Astrocyte of the hippocampus (primary cell): ENCODE measurements at places on chromosomes 6 and 20.
A peak's percentile ranks its signal among the peaks of the same experiment; 100 is the strongest.

GRCh38 chr6:149041953-149042352, 275.6 kb upstream of the TAB2 start:
- no peak for DNase-seq

DNA sequence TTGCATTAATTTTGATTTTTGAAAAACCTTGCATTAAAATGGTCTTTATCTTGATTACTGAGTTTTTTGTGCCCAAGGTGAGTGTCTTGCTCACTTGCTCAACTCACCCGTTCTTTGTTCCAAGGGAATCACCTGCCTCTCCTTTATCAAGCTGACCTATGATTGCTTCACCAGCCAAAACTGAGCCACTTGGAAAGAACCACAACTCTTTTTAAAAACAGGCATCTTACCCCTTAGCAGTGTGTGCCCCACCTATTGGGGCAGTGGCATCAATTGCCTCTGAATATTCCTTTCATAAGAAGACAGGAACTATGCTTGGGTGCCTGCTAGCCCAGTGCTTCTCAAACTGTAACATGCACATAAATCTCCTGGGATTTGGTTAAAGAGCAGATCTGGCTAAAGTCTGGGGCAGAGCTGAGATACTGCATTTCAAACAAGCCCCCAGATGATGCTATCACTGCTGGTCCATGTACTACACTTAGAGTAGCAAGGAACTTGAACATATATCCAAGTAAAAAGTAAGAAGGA, 3.3 kb upstream of the STK38 start:
- DNase-seq = no peak

GRCh38 chr6:89612121-89612520, 26.4 kb downstream of the LYRM2 start:
- DNase-seq = peak; percentile 6

DNA sequence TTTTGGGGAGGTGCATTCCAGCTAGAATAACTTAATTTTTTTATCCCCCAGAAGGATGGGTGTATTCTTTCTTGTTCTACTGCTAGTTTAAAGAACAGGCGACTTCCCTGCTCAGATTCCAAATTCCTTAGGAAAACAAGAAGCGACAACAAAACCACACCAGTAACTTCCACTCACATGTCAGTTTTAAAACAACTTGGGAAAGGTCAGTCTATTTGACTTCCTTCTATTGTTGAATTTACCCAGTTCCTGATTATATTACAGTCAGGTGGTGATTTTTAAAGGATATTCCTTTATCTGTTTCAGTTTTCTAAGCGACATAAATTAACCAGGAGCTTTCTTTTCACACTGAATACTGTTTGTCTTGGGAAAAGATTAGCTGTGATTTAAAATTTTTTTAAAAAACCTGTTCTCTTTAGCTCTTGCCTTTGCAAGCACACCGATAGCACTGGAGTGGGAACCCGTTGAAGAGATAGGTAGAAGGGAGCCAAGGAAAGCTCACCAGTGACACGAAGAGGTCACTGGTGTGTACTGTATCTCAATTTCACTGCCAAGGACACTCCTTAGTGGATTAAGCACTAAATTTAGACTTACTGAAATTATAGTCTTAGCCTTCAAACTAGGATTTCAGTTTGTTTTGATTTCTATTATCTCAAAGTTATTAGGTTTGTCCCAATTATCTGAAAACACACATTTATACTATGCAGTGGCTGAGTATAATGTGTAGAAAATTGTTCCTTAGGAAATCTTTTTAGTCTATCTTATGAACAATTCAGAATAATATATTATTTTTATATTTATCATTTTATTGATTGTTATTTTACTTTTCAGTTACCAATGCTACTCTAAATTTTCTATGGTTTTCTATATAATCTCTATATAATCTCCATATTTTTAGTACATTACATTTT, 22.3 kb downstream of the MARCKS start:
- peak; percentile 91 for DNase-seq

DNA sequence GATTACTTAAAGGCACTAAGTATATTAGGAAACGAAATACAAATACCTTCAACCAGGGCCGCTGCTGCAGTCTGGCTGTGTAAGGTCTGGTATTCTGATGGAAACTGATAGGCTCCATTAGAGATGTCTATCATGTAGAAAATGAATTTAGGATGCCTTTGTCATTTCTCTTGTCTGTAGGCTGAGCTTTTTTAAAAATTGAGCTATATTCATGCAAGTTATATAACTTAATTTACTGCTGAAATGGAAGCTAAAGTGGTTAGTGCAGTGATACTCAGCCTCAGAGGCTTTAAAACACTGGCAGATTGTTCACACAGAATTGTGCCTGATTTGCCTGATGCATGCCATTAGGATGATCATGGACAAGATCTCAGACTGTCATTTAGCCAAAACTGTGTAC, 286.2 kb upstream of the QKI start:
- DNase-seq = no peak

GRCh38 chr6:101799531-101799930, 406.0 kb downstream of the GRIK2 start:
- no peak for DNase-seq

DNA sequence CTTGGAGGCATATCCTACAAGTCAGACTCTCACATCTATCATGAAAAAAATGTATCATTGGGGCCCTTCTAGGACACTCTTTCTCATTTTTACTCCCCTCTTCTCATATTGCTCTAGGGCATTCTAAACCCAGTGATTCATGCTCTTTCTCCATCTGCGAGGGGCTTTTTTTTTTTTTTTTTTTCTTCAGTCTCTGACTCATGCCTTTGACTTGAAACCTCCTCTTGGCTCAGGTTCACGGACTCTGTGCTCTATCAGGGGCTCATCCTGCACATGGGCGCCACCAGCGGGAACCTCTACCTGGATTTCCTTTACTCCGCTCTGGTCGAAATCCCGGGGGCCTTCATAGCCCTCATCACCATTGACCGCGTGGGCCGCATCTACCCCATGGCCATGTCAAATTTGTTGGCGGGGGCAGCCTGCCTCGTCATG, 17.8 kb downstream of the SLC22A1 start:
- DNase-seq = peak; percentile 80

DNA sequence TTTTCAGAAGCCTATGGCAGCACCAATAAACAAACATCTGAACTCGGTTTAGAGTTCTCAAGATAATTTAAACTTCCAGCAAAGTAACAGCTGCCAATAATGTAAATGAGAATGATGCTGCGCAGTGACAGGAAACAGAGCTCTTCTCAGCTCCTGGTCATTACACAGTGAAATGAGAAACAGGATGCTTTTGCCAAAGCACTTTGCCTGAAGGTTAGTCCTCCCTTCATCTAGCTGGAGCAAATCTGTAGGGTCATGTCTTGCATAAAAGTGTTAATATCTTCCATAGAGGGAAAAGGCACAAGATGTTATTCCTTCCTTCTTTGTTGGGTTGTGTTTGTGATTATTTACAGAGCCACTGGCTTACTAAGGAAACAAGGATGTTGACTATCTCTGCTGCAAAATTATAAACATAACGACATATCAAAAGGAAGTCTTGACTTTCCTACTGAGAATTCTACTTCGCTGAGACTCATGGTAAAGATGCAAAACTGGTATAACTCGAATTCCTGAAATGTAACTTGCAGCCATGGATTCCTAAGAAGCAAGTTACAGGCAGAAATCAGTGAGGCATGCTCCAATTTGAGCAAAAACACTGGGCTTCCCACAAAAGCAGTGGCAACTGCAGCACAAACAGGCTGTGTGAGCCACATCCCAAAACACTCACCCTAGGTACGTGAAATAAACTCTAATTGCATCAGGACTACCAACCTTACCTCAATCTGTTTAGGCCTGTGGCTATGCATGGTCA, 102.5 kb upstream of the BEND6 start:
- peak; percentile 79 for DNase-seq

GRCh38 chr6:129599467-129599866, 110.5 kb downstream of the ARHGAP18 start:
- no peak for DNase-seq

- DNase-seq = no peak
These were observed 170.4 kb upstream of the COL21A1 start for GRCh38 chr6:56417823-56418222.

- DNase-seq = no peak
These were observed 359.7 kb downstream of the BTBD9 start for GRCh38 chr6:38279963-38280588.

DNA sequence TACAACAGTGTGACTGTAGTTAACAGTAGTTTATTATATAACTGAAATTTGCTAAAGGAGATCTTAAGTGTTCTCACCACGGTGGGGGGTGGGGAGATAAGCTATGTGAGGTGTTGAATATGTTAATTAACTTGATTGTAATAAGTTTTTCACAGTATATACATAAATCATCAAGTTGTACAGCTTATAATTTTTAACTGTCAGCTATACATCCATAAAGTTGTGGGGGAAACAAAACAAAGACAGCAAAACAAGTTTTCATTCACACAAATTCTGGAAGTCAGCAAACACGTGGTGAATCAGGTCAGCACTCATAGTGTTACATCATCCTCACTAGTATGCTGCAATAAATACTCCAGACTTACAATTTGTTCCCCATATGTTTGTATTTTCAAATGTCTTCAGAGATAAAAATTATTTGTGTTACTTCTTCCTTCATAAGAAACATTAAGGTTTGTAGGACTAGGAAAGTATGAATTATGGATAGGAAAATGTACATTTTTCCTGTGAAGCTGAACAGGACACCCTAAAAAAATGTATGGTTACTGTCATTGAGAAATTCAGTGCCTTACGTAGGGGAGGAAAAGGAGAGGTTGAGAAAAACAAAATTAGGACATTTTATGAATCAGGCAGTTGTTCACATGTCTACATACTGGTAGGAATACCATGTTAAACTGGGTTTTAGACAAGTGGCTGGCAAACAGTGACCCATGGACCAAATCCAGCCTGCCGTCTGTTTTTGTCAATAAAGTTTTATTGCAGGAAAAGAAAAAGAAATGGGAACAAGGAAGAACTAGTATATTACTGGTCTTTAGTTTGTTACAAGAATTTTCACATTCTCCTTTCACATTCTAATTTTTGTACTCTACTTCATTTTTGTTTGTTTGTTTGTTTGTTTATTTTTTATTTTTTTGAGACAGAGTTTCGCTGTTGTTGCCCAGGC, 6.0 kb downstream of the SUMO4 start:
- DNase-seq = no peak

- peak; percentile 45 for DNase-seq
These were observed 3.4 kb downstream of the LINC00237 start for GRCh38 chr20:21102603-21103311.

- DNase-seq = peak; percentile 81
These were observed 45.9 kb downstream of the PLAGL1 start for GRCh38 chr6:143961886-143962878.

- no peak for DNase-seq
These were observed 3.8 kb upstream of the SLC17A1 start for GRCh38 chr6:25835442-25836283.

GRCh38 chr6:150018846-150019580, 6.3 kb downstream of the RAET1L start:
- DNase-seq = no peak

GRCh38 chr20:45365444-45365970, 2.6 kb downstream of the SYS1 start:
- DNase-seq = no peak

GRCh38 chr6:157717340-157717748, 105.7 kb upstream of the SNX9 start:
- DNase-seq = no peak

DNA sequence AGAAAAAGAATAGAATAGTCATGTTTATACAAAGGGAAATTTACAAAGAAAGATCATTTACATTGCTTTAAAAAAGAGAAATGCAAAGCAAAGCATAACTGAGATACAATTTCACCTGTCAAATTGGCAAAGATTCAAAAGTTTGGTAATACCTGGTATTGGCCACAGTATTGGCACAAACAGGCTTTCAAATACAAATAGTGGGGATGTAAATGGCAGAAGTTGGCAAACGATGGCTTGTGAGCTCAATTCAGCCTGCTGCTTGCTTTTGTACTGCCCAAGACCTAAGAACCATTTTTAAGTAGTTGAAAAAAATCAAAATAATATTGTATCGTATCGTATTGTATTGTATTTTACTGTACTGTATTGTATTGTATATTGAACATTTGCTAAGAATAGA, 194.5 kb upstream of the JAG1 start:
- no peak for DNase-seq

DNA sequence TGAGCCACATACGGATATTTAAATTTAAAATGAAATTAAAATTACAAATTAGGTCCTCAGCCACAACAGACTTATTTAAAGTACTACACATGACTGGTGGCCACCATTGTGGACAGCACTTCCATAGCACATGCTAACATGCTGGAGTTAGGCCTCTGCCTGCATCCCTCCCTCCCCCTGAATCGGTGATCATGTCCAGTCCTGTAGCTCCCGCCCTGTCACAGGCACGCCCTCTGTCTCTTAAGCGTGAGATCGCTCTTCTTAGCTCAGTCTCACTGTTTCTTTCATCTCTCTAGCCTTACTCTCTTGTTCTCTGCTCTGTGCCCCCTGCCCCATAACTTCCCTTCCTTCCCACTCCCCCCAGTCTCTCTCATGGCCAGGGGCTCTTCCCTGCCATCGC, 28.9 kb downstream of the ELMO2 start:
- DNase-seq = no peak

DNA sequence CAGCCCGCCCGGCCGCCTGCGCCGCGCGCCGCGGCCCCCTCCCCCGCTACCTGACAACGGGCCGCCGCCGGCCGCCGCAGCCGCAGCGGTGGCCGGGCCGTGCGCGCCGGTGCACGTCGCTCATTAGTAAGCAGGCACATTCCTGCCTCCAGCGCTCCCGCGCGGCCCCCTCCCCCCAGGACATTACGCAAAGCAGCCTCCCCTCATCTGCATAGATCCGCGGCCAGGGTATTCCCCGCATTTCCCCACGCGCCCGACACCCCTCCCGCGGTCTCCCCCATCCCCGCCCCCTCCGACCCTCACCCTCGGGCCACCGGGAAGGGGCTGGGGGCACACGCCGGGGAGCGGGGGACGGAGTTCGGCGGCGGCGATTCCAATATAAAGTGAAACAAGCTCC, at the start of gene HIVEP2:
Gene HIVEP2 (minus strand): TSS at position 128 of the 397 bp plus-strand sequence. CDS start 170,438 bp downstream, outside the sequence.
- DNase-seq = peak; percentile 96

DNA sequence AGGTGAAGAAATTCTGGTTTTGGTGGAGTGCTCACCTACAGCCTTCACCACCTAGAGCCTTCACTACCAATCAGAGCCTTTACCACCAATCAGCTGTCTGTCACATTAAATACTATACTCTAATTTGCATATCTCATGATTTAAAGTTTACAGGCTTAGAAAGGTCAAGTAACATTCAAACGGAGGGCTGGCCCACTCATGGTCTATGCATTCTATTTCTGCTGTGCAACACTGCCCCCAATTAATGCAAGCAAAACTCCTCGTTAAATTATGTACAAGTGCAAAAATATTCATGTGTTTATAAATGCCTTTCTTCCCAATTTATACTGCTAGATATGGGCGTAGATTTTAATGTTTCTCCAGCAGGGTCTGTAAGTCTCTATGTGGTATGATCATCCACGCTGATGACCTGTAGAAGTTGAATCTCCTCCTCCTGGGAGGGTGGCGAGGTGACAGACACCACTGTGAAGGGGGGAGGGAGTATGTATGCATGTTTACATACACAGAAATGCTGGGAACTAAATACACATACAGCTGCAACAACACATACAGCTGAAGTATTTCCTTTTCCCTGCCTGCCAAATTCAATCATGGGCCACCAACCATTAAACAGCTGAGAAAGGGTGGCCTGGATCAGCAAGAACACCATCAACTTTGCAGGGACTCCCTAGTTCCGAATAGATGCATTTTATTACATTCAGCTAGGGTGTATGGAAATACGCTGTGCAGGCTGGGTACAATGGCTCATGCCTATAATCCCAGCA, 13.1 kb downstream of the RRAGD start:
- no peak for DNase-seq

GRCh38 chr6:219641-220198, 72.6 kb upstream of the DUSP22 start:
- peak; percentile 69 for DNase-seq
